ENCODE measurements at places on chromosomes 12 and 14.
A peak's percentile ranks its signal among the peaks of the same experiment; 100 is the strongest.

GRCh38 chr14:65359503-65359902, 53.0 kb upstream of the FUT8 start:
- DNase-seq = no peak

DNA sequence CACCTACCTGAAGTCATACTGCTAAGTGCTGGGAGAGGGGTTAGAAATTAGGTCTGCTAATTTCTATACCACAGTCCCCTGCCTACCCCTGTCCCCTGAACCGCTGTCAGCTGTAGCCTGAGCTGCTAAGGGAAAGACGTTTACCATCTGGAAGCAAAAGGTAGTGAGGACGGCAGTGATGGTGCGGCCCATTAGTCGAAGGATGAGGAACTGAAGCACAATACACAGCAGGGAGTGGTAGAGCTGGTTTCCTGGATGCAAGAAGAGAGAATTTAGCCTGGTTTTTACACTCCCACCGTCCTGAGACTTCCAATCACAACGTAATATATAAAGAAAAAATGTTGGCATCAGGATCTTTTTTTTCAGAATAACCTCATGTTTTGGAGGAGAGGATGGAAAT, 11.8 kb downstream of the EMG1 start:
- DNase-seq = no peak

GRCh38 chr12:4037747-4038312, 164.6 kb upstream of the PARP11 start:
- DNase-seq = no peak

DNA sequence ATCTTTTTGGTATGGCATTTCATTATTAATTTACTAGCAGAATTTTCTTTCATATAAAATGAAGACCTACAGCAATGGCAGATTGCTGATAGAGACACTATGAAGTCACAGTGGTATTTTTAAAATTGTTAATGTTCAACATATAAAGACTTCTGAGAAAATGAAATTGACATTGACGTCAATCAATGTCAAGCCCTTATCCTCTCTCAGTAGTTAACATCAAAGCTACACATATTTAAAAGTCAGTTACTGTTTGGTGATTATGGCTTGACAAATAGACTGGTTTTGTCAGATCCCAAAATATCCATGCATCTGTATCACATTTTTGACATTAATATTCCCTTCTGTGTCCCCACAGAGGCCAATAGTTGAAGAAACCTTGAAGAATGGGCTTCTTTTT, 1069.1 kb upstream of the SEL1L start:
- DNase-seq = no peak

DNA sequence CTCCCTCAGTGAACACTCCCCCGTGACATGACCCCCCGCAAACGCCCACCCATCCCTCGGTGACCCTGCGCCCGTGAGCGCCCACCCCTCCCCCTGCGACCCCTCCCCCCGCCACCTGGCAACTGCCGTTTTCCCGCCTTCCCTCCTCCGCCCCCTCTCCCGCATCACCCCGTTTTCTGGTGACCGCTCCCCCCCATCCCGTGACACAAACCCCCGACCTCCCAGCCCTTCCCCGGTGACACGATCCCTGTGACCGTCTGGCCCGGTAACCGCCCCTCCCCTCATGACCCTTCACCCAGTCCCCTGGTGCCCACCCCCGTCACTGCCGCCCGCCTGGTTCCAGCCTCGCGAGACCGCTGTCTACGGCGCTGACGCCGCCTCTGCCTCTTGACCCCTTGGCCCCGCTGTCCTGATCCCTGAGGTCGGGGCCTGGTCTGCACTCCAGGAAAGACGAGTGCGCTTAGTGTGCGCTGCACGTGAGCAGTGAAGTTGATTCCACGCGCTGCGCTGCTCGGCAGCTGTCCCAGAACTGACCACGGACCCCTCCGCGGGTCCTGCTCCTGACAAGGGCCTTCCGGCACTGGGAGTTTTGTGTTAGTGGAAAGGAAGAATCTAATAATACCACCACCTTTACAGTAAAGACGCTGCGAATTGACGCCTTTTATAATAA, 59.4 kb downstream of the DDX51 start:
- no peak for DNase-seq

DNA sequence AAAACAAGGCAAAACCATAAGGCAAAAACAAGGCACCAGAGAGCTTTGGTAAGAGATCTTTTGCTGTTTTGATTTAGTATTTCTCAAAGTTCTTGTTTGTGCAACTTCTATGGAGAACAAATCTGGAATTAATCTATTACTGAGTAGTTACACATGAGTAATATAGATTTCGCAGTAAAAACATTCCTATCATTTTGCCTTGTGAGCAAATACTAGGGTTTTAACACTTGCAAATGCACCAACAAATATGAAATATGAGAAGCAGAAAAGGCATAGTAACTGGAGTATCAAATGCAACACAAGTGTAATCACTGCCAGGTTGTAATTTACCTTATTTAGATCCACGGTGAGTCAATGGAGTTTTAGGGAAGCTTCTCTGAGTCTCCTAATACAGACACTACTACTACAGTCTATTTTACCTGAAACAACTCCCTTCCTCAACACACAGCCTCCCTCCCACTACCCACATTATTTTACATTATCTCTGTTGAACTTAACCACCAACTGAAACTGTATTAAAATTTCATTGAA, 324.1 kb downstream of the FLRT2 start:
- no peak for DNase-seq

GRCh38 chr12:13119826-13120225, 16.4 kb upstream of the GSG1 start:
- DNase-seq = no peak

- DNase-seq = no peak
Observed at GRCh38 chr12:18483698-18484325, 222.5 kb downstream of the PIK3C2G start.

DNA sequence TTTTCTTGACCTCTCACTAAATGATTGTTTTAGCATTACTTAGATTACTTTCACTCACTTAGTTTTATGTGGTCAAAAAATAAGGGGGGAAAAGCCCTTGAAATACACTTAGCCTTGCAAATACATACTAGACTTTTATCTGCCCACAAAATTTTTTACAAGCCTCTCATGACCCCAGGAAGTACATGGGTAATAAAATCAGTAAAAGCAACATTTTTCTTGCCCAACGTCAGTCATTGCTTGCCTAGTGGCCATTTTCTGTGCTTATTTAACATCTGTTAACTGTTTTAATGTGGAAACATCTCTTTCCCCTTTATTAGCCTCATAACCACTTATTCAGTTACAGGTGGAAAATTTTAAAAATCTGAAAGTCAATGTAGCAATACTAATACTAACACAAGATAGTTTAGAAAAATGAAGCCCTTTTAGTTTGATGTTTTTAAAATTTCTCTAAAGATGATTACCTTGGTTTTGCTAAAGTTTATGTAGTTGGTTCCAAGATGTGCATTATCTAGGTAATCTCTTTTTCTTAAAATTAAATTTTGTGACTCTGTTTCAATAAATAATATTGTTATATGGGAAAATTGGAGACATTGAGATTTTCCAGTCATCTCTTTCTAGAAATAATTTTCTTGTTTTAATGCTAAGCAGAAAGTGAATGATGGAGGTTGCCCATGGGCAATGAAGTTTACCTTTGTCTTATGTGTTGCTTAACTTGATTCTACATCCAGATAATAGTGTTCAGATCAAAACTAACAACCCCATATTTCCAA, 175.5 kb downstream of the TMTC2 start:
- no peak for DNase-seq

- no peak for DNase-seq
Observed at GRCh38 chr12:7501031-7501588, 2.5 kb downstream of the CD163 start.

DNA sequence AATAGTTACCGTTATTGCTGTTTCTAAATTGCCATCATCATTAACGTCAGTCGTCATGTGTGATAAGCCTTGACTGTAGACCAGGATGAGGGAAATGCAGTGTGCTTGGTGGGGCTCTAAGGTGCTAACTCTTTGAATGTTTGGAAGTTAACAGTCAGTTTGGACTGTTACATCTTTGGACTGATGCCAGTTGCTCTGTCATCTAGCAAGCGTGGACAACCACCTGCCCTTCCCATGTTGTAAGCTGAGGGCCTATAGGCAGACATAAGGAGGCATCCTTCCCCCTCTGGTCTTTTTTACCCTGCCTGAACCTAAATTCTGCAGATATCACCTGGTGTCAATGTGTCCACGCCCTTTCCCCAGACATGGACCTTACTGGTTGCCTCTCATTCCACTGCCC, 94.4 kb downstream of the PPP2R5C start:
- DNase-seq = no peak

DNA sequence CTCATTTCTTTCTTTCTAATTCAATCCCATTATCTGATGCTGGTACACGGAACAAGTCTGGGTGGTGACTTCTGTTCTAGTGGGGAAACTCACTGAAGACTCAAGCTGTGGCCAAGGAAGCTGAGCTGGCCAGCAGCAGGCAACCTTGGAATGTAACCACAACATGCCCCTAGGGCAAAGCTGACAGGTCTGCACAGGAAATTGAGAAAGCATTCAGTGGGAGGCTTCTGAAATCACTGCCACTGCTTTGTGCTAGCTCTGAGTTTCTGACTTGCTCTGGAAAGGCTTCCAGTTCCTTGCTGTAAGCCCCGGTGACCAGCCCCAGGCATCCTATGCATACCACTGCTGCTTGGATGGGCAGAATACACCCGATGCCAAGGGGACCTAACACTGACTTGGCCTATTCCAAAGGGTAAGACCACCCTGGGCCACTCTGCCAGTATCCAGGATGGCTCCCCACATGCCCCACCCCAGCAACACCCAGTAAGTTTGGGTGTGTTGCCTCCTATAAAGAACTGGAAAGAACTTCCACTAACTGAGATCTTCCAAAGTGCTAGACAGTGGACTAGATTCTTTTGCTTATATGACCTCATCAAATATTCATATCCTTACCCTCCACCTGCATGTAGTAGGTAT, 84.5 kb upstream of the CDKN3 start:
- DNase-seq = peak; percentile 45

DNA sequence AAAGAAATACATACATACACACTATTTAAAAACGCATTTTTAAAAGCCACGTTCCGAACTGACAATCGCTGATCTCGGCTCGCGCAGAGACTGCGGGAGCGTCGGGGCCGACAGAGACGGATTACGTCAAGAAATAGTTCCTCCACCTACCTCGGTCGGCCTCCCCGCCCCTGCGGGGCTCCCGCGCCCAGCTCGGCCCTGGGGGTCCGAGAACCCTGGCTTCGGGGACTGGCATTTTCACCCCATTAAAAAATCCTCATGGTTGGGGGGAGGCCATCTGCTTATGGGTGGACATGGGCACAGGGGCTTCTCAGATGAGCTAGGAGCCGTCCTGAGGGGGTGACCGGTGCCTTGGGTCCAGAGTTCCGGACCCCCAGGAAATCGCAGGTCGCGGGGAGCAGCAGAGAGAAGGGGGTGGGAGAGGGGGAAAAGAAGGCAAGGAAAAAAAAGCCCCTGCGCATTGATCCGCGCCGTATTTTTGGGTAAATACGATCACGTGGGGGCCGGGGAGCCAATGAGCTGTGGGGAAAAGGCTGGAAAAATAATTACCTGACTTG, 324 bp upstream of the HOXC9 start:
- no peak for DNase-seq

- DNase-seq = no peak
Observed at GRCh38 chr14:88551980-88552431, 2.8 kb downstream of the PTPN21 start.

- DNase-seq = no peak
Observed at GRCh38 chr12:6766651-6767349, 637 bp downstream of the PTMS start.

- DNase-seq = no peak
Observed at GRCh38 chr14:94545131-94545841, 16.0 kb upstream of the SERPINA4 start.

DNA sequence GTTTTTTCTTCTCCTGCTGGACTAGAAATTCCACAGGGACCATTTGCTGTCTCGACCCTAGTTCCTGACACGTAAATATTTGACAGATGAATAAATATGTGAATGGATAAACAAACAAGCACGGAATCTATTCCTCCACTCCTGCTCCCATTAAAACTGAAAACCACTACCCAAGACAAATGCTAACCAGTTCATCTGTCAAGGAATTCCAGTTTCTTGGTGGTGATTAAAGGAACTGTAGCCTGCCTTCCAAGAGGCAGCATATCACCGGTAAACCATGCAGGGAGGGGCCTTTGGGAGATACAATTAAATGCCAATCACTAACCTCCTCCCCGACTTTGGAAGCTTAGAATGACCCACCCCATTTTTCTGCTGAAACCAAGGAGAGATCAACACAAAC, 95.4 kb downstream of the TTC7B start:
- no peak for DNase-seq

DNA sequence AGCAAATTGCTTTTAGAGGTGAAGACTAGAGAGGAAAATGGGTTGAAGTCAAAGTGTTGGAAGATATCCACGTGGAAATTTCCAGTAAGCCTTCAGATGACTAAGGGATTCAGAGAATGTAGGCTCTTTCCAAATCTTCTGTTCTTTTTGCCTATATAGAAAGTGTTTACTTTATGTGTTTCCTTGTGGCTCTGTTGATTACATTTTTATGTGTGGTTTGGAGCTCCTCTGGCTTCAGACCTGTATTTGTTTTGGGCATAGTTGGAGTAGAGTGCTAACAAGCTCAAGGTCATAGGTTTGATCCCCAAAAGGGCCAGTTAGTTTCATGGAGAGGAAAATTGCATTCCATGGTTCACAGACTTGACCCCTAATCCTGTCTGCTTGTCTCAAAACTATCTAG, 91.9 kb downstream of the IGF1 start:
- no peak for DNase-seq
